ENCODE measurements at places on chromosomes 6 and 20.
A peak's percentile ranks its signal among the peaks of the same experiment; 100 is the strongest.

DNA sequence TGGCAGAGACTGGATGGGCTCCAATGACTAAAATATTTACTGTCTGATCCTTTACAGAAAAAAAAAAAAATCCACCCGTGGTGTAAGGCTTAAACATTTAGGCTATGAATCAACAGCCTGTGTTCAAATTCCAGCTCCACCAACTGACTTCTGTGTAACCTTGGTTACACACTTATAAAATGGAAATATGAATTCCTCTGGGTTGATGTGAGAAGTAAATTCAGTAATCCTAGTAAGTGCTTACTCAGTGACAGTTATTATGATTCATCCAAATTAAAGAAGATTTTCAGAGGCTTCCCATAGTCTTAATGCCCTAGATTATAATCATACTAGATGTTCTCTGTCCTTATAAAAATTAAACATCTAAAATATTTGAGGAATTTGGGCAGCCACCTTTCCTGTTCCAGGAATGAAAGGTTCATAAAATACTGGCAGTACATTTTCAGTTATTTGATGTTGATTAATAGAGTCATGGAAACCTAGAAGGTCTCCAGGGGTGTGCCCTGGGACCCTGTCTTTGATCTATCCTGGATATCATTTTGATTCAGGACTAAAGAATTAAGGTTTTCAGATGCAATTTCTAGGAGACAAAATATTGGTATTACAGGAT lies 180.3 kb upstream of the ZNF217 start:
- DNase-seq, result no peak

GRCh38 chr6:46990031-46990644 lies 52.0 kb downstream of the ADGRF1 start:
- no peak for DNase-seq

- DNase-seq, result no peak
These were observed 1.4 kb downstream of the FAM83B start for GRCh38 chr6:54847799-54848597.

DNA sequence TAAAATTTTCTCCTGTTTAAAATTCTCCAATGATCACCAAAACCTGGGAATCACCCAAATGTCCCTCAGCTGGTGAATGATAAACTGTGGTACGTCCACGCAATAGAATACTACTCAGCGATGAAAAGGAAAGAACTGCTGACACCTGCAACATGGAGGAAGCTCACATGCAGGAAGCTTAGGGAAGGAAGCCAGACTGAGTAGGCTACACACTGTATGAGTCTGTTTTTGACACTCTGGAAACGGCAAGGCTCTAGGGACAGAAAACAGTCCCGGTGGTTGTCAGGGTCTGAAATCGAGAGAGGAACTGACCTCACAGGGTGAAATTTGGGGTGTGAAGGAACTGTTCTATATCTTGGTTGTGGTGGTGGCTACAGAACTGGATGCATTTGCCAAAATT lies 25.2 kb upstream of the TLDC2 start:
- DNase-seq, result no peak

DNA sequence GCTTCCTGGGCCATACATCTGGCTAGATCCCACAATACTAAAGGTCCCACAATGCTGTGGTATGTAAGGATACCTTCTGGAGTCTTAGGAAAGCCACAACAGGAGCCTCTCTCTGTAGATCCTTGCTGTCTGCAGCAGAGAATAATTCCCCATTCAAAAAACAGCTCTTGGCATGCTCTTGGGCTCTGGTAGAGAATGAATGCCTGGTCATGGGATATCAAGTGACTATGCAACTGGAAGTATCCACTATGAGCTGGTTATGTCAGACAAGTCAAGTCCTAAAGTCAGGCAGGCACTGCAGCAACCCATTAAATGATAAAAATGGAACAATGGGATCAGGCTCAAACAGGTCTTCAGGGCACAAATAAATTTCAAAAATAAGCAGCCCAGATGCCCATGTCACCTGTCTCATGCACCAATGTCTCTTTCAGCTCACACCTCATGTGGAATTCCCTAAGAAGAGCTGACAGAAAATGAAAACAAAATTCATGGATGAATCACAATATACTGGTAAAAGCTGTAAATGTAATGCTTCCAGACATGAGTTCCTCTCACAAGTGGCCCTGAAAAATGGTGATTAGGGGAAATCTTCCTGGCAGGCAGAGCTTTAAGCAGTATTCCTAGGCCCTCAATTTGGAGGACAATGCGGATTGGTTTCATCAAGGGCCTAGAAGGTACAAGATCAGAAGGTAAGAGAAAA lies 4.3 kb downstream of the AK9 start:
- no peak for DNase-seq

DNA sequence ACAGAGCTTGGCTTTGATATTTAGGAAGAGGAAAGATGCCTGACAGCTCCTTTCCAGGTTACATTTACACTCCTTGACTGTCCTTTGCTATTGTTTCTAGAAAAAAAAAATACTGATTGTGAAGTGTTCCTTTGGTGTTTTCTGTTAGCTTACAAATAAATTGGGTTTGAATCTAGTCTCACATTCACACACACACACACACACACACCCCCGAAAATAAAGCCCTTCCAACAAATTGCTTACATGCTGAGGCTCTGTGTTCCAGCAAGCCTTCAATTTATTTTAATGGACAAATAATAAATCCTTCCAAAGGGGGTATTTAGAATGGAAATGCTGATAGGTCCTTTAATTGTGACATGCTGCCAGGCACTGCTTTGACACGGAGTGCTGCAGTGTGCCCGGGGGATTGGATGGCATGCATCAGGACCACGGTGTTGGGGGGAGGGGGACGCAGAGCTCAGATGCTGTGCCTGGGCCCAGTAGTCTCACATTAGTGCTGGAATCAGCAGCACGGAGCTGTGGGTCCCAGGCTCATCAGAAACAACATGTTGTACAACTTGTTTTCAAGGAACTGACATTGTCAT lies 199.9 kb downstream of the CD83 start:
- DNase-seq, result no peak

- no peak for DNase-seq
These were observed 25.7 kb downstream of the HMGN3 start for GRCh38 chr6:79208816-79209215.

GRCh38 chr20:57212534-57213276 lies 53.7 kb downstream of the BMP7 start:
- no peak for DNase-seq

GRCh38 chr20:25247000-25247517 lies 826 bp upstream of the PYGB start:
- peak; percentile 61 for DNase-seq

DNA sequence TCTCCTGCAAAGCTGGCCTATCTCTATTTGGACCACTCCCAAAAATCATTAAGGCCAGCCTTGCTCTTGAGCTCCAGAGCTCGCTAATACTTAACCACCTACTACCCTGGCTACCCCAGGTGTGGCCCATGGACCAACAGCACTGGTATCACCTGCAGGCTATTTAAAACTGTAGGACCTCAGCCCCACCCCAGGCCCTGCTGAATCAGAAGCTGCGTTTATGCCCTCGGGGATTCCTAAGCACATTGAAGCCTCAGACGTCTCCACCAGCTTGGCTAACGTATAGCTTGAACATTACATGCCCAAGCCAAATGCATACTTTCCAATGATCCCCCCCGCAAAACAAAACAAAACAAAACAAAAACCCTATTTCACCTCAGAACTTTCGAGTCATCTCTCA lies 19.7 kb upstream of the SPAG4 start:
- peak; percentile 84 for DNase-seq

GRCh38 chr6:138726066-138726756 lies 47.4 kb upstream of the CCDC28A start:
- DNase-seq, result no peak

GRCh38 chr20:20628314-20628713 lies 84.1 kb downstream of the RALGAPA2 start:
- DNase-seq, result no peak

DNA sequence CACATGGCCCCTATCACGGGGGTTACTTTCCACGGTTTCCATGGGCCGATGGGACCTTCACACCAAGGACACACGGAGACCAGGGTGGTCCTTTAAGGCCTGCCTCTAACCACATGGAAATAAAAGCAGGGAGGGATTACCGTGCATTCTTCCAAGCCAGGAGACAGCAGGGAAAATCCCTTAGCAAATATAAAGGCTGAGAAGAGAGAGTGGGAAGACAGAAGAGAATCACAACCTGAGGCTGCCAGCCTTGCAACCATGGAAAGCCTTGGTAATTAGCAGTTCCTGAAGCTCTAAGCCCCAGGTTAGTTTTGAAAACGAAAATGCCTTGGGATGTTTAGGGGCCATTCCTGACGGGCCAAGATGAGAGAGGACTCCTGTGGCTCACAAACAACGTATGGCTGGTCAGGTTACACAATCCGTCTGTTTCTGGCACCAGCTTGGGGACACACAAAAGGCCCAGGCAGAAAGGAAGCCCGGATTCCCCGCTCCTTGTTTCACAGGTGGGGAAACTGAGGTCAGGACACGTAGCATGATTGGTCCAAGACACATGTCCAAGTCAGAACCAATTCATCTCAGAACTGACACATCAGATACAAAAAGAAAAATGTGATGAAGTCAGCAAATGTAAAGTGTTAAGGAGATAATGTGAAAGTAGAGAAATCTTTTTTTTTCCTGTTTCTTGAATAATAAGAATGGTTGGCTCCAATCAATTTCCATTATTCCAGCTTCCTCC lies 2.8 kb downstream of the PREX1 start:
- no peak for DNase-seq

GRCh38 chr6:3194535-3195419 lies 32.7 kb downstream of the TUBB2B start:
- DNase-seq, result peak; percentile 64

GRCh38 chr6:34182751-34183531 lies 37.1 kb upstream of the GRM4 start:
- peak; percentile 50 for DNase-seq

- peak; percentile 66 for DNase-seq
These were observed 651 bp upstream of the BLTP3A start for GRCh38 chr6:34791164-34791700.

- DNase-seq, result no peak
These were observed 153.6 kb upstream of the SIM1 start for GRCh38 chr6:100618351-100618671.

GRCh38 chr6:130831607-130832006 lies 4.4 kb downstream of the SMLR1 start:
- no peak for DNase-seq

GRCh38 chr20:47524015-47524784 lies 22.5 kb downstream of the NCOA3 start:
- no peak for DNase-seq

- no peak for DNase-seq
These were observed 102.6 kb upstream of the RSPO3 start for GRCh38 chr6:127015858-127016257.

Data from RPMI8226 (cell line).